Erythroblast (primary cell): ENCODE measurements at places on chromosomes 2 and 18.

- no peak for DNase-seq
These were observed 247.7 kb downstream of the GLI2 start for GRCh38 chr2:120983344-120983743.

DNA sequence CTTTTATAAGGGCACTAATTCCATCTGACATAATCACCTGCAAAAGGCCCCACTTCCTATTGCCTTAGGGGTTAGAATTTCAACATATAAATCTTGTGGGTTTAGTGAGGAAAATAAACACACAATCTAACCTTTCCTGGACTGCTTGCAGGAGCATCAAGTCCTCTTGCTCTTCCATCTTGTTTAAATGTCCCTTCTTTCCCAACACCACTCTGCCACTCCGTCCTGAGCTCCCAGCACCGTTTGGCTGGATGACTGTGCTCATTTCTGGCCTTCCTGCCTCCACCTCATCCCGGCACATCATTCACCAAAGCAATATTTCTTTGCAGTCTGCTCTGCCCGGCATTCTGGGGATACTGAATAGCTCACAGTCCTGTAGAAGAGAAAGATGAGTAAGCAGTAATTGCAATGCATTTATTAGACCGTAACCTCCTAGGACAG, 247.8 kb downstream of the BCL2 start:
- DNase-seq, result no peak

DNA sequence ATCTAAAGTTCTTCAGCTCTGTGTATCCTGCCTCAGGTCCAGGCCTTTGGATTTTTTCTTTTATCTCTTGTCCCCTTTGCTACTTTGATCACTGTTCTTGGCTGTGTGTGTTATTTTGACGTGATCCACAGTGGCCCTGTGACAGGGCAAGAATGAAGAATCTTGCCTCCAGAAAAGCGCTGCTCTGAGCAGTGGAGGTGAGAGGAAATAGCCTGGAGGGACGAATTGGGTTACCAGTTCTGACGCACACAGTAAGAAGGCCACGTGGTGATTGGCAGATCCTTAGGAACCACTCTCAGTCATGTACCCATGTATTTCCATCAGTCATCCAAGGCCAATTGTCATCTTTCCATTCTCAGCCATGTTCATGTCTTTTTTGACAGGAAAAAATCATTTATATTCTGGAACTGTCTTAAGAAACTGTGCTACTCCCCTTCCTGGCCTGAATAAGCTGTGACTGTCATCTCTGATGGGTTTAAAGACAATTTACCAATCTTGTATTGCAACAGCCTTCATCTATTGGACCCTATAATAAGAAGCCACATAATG, 47.6 kb downstream of the MAPK4 start:
- DNase-seq, result no peak

DNA sequence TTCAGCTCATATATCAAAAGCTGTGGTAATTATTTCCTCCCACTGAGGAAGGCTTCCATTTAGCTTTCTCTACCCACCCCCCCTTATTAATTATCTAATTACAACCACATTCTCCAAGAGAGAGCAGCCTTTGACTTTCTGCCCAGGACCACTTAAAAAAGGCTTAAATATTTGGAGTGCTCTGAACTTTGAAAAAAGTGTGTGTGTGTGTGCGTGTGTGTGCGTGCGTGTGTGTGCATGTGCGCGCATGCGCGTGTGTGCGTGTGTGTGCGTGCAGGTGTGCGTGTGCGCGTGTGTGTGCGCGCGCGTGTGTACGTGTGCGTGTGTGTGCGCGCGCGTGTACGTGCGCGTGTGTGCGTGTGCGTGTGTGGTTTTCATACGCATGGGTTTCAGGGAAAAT, 57.8 kb downstream of the TWIST2 start:
- DNase-seq, result no peak

- DNase-seq, result no peak
These were observed 12.2 kb downstream of the ROCK1 start for GRCh38 chr18:21099442-21099841.

DNA sequence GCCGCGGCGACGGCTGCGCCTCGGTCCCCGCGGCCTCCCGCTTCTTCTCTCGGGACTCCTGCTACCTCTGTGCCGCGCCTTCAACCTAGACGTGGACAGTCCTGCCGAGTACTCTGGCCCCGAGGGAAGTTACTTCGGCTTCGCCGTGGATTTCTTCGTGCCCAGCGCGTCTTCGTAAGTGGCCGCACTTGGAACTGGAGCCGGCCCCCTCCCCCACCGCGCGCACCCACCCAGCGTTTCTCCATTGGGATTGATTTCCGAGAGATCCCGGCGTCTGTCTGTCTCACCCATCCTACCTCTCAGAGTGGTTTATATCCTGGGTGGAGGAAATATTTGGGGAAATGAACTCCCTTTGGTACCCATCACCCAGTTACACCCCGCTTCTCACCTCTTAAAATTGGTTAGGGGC, 498 bp downstream of the ITGAV start:
- no peak for DNase-seq

DNA sequence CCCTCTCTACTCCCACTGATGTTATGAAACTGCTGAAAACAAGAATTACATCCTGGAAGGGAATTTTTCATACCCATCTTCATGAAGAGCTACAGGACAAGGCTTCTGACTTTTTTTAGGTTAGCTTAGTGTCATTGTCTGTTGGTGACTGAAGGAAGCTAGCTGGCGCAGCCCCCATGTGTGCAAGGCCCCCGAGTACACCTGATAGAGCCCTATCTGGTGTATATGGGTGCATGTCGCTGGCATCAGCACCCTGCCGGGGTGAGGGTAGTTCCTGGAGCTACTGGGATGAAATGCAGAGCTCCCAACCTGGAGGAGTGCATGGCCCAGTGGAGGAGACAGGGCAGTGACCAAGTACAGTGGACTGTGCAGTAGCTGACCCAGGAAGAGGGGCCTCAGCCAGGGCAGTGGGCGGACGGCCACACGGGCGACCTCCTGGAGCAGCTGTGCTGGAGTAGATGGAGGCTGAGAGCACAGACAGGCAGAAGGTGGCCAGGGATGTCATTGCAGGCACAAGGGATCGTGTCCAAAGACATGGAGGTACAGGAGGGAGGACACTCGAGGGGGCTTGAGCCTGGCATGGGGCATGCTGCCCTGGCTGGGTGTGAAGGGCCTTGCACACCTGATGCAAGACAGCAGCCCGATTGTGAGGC, 12.1 kb downstream of the IMPA2 start:
- DNase-seq, result no peak

DNA sequence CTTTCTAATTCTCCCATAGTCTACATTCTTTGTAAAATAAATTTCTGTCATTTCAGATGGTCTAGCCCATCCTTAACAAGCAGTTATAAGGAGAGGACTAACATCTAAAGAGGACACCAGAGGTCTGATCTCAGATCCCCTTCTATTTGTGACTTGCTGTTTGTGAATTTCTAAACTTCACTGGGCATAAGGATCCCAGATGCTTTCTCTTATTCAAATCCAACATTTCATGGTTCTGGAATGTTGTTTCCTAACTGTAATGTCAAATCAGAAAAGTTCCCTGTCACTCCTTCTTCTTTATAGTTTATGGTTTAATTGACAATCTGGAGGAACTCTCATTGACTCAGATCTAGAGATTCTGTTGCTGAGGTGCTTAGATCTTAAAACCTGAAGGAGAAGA, 430.2 kb downstream of the MEIS1 start:
- no peak for DNase-seq

DNA sequence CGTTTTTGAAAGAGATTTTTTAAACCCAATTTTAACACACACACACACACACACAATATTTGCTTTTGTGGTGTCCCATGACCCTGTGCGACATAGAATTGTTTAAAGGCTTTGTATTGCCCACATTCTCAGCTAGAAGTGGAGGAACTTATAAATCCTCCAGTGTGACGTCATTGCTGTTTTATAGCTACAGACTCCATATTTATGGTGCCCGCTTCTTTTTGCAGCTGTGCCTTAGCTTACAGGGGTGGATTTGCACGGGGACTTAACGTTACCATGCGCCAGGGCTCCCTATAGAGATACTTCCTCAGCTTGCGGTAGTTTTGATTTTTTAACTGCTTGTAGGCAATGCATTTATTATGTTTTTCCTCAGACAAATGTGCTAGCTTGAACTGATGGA, 101.9 kb upstream of the SMIM21 start:
- no peak for DNase-seq

GRCh38 chr2:197307236-197307932, 3.2 kb downstream of the ANKRD44 start:
- no peak for DNase-seq

GRCh38 chr2:173044686-173045085, 31.0 kb upstream of the MAP3K20 start:
- DNase-seq, result no peak

- DNase-seq, result no peak
These were observed 5.6 kb downstream of the PHLPP1 start for GRCh38 chr18:62720766-62721613.

- DNase-seq, result no peak
These were observed 295.3 kb downstream of the CDH7 start for GRCh38 chr18:66046032-66046602.

DNA sequence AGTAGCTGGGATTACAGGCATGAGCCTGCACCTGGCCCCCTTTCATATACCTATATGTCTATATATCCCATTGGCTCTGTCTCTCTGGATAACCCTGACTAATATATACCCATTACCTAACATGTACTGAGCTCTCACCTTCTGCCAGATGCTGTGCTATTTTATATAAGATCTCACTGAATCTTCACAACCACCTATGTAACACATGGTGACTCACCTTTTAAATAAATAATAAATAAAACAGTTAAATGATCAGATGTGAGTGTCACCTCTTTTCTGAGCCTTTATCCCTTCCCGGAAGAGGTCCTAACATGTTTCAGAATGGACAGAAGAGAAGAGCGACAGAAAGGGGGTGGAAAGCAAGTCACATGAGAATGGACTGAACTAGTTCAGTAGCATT, 123.1 kb downstream of the SPIRE1 start:
- DNase-seq, result no peak

DNA sequence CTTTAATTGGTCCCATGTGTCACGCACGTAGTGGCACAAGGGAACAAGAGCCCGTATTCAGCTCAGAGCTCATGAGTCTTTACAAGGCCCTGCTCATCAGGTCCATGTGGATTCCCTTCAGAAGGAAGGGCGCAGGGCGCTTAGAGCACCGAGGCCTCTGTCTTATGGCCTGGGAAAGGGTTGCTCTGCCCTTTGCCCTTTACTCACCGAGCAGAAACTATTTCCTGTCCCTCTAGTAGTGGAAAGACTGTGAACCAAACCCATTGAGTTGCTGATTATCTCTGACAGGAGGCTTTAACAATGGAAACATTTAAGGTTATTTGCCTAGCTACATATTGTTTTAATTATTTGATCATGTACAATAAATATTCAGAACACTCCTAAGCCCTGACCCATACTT, 102.0 kb upstream of the ACAA2 start:
- DNase-seq, result no peak

GRCh38 chr2:49582946-49583345, 428.6 kb upstream of the FSHR start:
- DNase-seq, result no peak

- DNase-seq, result no peak
These were observed 66.0 kb upstream of the ITGA6 start for GRCh38 chr2:172361360-172361759.

DNA sequence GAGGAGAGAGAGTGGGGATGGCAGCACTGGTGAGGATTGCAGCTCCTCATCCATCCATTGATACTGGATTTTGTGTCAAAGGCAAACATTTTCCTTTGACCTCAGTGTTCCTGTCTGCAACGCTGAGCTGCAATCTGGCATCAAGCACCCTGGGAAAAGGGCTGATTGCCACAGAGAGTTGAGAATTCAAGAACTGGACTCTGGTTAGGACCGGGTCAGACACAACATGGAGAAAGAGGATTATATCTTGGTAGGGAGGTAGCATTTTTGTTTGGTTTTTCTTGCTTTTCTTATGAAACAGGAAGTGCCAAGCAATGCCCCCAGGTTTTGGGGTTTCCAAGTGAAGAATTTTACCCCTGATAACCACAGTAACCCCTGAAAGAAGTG, 81.9 kb upstream of the PKDCC start:
- no peak for DNase-seq

DNA sequence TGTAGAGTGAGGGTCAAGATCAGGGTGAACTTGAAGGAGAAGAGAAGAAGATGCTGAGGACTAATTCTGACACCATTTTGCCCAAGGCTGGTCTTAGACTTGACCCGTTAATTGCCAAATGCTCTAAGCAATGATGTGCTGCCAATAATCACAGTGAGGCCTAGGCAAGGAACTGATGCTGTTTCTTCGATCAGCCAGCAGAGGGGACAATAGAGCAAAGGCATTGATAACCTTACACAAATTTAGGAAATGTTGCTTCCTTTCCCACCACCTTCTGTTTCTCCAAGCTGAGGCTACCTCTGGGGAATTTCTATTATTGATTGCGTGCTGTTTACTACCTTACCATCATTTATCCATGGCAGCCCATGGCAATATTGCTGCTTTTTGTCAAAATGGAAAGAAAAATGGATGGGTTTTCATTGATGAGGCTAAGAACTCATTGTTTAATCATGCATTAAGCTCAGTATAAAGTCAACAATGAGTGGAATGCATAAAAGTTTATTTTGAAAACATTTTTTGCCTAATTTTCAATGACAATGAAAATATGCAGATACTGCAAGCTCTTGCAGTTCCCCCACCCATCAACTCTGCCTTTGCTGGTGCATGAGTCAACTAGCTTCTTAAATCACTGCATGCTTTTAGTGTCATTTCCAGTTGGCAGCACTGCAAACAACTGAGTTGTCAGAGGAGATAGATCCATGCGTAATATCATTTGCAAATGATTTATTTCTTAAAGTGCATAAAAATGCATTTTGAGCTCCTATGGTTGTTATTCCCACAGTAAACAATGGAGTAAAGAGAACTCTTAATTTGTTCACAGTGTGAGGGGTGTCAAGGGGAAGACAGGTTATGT, 116.4 kb upstream of the NYAP2 start:
- peak; percentile 32 for DNase-seq

DNA sequence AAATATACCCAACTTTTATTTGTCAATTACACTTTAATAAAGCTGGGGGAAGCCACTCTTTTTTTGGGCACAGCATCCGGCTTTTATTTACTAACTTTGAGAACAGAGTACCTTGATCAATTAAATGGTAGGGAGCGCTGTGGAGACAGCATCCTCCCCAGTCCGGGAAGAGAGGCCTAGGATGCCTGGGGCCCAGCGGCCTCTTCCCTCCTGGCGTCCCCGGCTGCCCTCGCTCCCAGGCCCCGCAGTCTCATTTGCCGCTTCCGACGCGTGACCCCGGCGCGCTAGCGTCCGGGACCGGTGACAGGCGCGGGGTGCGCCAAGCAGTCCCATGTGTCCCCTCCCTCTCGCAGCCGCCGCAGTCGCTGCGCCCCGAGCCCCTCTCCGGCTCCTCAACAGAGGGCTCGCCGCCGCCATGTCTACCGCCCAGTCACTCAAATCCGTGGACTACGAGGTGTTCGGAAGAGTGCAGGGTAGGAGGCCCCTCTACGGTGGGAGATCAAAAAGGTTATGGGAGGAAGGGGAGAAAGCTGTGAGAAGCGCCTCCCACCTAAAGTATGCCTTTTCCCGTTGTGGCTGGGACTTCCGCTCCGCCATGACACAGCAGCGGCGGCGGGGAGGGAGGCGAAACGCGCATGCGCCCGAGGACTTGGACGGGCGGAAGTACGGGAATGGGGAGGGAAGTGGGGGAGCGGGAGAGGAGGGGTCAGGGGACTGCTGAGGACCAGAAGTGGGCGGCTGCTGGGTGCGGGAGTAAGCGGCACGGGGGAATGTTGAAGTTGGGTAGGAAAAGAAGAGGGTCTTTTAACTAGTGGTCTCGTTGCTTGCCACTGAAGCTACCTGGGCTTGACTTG, at the start of gene ACYP2:
Gene ACYP2 (plus strand): TSS at position 332 of the 854 bp plus-strand sequence.
- DNase-seq, result peak; percentile 96

- no peak for DNase-seq
These were observed 85.9 kb downstream of the DCDC2C start for GRCh38 chr2:3789256-3789655.
